ENCODE measurements at places on chromosomes 3 and 15.

- DNase-seq: no peak
Observed at GRCh38 chr3:194876403-194877095, 190.9 kb downstream of the FAM43A start.

GRCh38 chr3:105788593-105788992 lies 80.2 kb downstream of the CBLB start:
- DNase-seq: no peak

DNA sequence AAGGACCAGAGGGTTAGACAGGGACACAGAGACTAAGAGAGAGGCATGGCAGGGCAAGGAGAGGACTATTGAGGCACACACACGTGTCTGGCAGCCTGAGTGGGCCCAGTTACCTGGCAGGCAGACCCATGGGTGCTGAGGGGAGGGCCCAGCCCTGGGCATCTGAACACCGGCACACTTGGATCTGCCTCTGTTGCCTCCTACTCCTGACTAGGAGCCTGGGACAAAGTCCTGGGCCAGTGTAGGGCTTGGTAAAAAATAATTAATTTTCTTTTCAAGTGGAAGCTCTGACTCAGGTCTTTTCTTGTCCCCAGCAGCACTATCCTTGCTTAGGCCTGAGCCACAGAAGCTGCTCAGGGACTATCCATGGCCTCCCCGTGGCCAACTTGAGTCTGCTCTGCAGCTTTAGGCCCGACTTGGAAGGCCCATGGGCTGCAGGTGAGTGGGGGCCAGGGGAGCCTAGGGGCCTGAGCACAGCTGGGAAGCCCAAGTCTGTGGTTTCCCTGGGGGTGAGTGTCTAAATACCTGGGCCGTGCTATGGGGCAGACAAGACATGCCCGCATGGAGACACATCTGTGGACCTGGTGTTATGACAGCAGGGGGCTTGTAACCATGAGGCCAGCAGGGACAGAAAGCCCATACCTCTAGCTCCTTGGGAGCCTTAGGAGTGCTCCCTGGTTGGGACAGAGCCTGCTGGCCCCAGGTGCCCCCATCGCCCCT lies at the start of gene PTH1R:
TSS of gene PTH1R (plus strand) at position 316 of the 720 bp plus-strand sequence. CDS start 5,839 bp downstream, outside the sequence.
- no peak for DNase-seq

DNA sequence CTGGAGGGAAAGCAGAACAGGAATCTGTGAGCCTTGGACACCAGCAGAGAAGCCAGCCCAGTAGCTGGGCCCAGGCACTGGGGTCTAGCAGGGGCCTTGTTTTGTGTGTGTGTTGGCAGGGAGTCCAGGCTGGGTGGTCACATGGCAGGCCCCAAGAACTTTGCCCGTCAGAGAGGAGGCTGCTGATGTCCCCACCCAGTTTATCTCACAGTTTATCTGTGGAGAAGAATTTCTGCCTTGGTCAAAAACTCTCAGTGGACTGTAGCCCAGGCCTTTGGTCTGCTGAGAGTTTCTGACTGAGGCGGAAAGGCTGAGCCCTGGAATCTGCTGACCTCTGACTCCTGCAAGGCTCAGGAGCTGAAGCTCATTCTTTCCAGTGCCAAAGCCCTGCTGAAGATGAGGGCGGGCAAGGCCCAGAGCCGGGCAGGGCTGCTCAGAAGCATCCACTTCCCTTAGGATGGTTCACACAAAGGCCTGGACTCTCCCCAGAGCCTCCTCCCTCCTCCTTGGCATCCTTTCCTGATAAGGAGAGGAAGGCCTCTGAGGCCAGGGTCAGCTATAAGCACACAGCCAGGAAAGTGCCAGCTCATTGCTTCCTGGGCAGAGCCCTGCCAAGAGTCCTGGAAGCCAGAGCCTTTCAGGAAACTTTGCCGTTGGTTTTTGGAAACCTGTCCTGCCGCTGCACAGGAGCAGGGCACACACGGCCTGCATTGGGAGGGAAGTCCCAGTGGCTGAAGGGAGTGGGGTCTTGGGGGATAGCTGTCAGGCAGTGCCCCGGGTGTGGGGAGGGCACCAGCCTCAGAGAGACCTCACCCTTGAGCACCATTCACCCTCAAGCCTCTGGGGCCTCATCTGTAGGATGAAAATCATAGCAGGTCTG lies 37.2 kb upstream of the SLCO2A1 start:
- no peak for DNase-seq

DNA sequence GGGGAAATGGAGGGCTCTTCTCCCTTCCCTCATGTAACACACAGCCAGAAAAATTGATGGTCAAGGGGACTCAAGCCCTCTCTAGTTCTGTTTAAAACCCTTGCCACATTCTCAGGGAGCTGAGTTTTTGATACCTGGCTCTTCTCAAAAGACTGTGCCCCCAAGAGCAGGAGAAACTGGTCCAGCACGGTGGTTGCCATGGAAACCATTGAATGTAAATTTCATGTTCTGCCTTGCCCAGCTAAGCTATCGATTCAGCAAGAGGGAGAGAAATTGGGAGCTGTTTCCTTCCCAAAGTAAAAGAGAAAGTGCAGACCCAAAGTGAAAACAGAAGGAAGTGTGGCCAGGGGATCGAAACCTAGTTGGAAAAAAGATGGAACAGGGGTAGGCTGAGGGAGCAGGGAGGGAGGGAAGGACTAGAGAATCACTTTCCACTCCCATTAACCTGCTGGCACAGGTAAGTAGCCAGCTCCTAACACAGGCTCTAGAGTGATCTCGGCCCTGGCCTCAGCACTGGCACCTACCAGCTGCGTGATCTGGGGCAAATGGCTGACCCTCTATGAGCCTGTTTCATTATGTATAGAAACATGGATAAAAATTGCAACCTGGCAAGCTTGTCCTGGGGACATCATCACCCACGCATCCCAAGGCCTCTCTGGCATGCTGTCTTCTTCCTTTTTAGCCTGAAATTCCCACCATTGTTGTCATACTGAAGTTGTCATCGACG lies 140.9 kb downstream of the TPRA1 start:
- DNase-seq: no peak

DNA sequence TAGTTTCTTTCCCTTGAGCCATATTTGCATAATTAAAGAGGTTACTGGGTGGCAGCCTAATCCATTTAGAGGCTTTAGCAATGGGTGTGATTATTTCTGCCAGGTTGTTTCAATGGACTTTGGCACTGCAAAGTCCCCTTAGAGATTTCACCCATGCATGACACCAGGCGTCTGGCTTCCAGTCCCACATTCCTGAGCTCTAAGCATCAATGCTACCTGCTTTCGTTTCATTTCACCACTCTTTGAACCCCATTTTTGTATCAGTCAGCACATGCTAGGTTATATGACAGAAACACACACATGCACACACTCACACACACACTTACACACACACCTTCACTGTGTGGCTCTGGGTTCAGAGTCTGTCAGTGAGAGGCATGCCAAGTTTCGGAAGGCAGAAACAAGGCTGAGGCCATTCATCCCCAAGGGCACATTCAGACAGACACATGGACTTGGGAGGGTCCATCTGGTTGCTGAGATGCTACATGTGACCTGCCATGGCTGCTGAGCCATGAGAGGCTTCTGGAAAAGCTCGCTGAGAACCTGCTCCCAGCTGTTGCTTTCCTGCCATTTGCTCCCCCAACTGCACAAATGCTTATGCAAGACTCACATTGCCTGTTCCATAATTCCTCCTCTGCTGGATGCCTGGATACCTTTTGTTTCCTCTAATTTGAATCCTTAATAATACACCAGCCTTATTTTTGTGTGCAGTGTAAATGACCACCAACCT lies 354.1 kb downstream of the GABRG3 start:
- no peak for DNase-seq

DNA sequence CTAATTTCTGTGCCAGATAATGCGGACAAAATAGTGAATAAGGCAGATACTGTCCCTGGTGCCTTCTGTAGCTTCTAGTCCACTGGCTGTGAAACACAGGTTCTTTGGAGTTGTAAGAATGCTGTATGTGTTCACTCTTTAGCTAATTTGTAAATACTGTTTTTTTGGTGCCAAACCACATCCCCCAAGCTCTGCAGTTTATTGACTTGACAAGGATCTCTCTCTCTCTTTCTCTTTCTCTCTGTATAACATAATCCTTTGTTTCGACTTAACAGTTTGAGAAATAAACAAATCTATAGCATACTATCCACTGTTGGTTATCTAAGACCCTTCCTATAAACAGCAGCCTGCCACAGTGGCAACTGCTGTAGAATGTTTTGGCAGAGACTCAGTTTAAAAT lies 7.6 kb downstream of the SMAD3 start:
- no peak for DNase-seq

- no peak for DNase-seq
Observed at GRCh38 chr3:31802981-31803740, 177.9 kb downstream of the OSBPL10 start.

GRCh38 chr3:141266186-141266585 lies 34.6 kb downstream of the PXYLP1 start:
- DNase-seq: no peak

GRCh38 chr3:134525293-134525692 lies 39.4 kb downstream of the CEP63 start:
- DNase-seq: no peak

DNA sequence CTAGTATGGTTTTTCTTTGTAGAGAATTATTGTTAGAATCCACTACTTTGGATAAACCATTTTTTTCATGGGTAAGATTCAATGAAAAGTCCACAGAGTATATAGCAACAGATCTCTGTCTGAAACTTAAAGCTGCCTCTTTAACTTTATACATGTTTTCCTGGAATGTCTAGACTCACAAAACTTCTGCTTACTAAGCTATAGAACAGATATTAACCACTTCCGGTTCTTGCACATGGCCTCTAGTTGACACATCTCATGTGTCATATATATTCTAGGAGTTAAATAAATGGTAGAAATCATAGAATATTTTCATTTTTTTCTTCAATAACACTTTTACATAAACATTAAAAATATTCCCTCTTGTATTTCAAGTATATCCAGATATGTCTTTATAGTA lies 1693.9 kb downstream of the SI start:
- no peak for DNase-seq

GRCh38 chr15:43237842-43238470 lies 17.1 kb upstream of the EPB42 start:
- DNase-seq: no peak

DNA sequence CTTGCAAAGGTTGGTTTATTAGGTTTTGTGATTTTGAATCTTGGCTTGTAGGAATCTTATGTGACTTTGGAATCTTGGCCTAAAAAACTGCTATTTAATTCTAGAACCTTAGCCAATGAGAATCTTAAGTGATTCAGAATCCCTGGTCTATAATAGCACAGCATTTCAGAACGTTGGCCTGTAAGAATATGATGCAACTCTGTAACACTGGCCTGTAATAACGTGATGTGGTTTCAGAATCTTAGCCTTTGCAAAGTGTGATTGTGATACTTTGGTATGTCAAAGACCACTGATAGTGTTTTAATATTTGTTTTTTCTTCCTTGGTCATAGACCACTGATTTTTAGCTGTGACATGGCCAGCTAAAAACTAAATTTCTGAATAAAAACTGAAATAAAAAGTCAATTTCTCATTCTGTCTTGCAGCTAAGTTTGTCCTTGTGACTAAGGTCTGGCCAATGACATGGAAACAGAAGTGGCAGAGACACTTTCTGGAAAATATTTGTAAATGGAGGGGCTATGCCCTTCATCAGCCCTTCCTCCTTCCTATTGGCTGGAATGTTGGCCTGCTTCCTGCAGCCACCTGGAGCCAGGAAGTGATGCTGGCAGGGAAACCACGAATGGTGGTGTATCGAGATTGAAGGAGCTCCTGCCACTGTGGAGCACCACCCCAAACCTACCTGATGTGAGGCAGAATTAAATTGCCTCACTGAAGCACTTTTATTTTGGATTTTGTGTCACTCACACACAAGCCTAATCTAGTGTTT lies 42.3 kb upstream of the CORO2B start:
- DNase-seq: no peak

GRCh38 chr3:123347691-123348264 lies 101.1 kb downstream of the ADCY5 start:
- DNase-seq: no peak

DNA sequence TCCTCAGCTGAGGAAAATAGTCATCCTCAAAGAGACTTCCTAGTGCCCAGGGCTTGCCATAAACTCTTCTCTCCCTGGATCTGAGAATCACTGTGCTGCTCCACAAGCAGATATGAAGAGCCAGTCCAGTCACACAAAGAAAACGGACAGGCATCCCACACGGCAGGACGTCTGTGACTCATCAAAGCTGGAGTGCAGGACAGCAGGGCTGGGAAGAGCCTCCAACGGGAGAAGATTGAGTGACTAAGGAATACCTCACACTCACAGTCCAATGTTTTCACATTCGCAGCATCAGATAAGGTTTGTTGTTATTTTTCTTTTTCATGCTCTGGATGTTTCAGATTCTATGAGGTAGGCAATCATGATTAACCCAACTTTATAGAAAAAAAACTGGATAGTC lies 57.8 kb downstream of the NEK10 start:
- no peak for DNase-seq

DNA sequence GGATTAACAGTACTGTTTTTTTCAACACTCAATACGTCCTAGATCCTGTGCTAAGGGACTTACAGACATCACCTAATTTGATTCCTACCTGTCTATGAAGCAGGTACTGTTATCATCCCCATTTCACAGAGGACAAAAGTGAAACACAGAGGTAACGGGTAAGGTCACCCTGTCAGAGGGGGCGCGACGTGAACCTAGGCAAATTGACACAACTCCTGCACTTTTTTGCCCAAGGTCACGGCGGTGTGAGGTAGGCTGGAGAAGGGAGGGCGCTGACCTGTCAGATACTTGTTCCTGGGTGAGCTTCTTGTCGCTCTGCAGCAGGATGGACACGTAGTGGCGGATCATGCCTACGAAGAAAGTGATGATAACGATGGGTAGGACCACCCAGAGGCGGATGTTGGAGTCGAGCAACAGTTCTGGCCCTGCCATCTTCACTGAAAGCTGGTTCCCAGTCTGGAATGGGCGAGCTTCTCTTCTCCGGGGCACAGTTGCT lies 363 bp downstream of the EMC3 start:
- DNase-seq: no peak

DNA sequence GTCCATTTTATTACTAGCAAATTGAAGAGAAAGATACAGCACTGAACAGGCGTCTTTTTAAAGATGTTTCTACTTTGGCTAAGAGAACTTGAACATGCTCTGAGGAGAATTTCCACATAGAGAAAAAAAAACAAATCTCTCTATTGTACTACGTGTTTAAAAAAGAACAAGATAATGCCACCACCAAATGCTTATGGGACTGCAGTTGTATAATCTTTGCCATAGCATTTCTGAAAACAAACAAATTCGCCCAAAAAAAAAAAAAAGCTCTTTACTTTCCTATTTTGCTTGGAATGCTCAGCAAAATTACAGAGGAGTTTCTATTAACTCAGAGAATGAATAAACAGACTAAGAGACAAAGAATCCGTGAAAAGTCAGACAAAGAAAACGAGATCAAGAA lies 114.2 kb downstream of the CNTN3 start:
- no peak for DNase-seq
